ENCODE measurements at places on chromosomes 11 and 22.

- DNase-seq: no peak
These were observed 72.6 kb upstream of the PPARA start for GRCh38 chr22:46077669-46078099.

DNA sequence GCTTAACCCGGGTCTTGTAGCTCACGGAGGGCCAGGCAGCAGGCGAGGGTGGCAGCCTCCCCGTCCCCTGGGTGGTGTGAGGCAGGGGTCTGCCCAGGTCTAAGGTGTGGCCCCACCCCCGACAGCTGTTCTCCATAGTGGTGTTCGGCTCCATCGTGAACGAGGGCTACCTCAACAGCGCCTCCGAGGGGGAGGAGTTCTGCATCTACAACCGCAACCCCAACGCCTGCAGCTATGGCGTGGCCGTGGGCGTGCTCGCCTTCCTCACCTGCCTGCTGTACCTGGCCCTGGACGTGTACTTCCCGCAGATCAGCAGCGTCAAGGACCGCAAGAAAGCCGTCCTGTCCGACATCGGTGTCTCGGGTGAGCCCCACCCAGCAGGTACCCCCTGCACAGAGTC lies 24.4 kb downstream of the SYNGR1 start:
- no peak for DNase-seq

GRCh38 chr11:1153105-1153950 lies 4.4 kb upstream of the MUC5AC start:
- no peak for DNase-seq

DNA sequence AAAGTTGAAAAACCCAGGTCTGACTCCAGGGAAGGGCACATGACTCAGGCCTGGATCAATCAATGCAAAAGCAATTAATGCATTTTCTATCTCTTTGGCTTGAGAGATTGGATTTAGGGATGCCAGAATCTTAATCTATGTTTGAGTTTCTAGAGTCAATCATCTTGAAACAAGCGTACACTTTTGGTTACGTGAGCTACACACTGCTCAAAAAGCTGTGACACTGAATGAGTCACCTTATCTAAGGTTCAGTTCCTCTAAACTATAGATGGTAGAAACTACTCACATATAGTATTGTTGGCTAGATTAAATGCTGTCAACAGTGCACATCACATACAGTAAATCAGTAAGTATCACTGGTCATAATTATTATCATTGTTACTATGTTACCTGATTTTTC lies 24.2 kb downstream of the MRE11 start:
- peak; percentile 60 for DNase-seq

GRCh38 chr11:130388607-130389205 lies 39.7 kb downstream of the ADAMTS8 start:
- peak; percentile 8 for DNase-seq

GRCh38 chr22:31272522-31273446 lies 19.5 kb downstream of the PIK3IP1 start:
- DNase-seq: peak; percentile 68
